A549 treated with CpdA at 1 μM for 4 hours (cell line): ENCODE measurements at places on chromosomes 11 and 22. TPM values are rescaled to one million over a fixed set of nuclear protein-coding genes. Genes with fewer than 3 reads are reported as not detected.

KCNC1 gene
- 0.05 to 0.10 TPM (median 0.06 TPM) in 5 replicates for total RNA-seq

GAL3ST3 gene
- not detected in 5 replicates for total RNA-seq

OR51B2 gene
- total RNA-seq = not detected in 5 replicates

TSSK2 gene
- total RNA-seq = not detected in 5 replicates

FAM89B gene
- 25.5 to 56.2 TPM (median 53.5 TPM) in 5 replicates for total RNA-seq

RFPL1 gene
- total RNA-seq = not detected in 5 replicates

SBF2 gene
- total RNA-seq = 11.3 to 18.5 TPM (median 14.8 TPM) in 5 replicates

MOGAT2 gene
- total RNA-seq = not detected in 5 replicates

PTS gene
- 29.3 to 33.8 TPM (median 30.9 TPM) in 5 replicates for total RNA-seq

MRGPRX3 gene
- 0.41 TPM in 1 of 5 replicates, not detected in the others for total RNA-seq

CCDC34 gene
- 29.2 to 35.2 TPM (median 33.7 TPM) in 5 replicates for total RNA-seq

PGA5 gene
- total RNA-seq = not detected in 5 replicates

SCO2 gene
- 1.9 to 6.1 TPM (median 4.8 TPM) in 5 replicates for total RNA-seq

APOA1 gene
- 0.23 to 0.96 TPM (median 0.33 TPM) in 4 of 5 replicates, not detected in the other for total RNA-seq

YPEL1 gene
- total RNA-seq = 0.09 to 0.67 TPM (median 0.22 TPM) in 5 replicates

KRTAP5-10 gene
- total RNA-seq = not detected in 5 replicates

TRIM48 gene
- not detected in 5 replicates for total RNA-seq

TRPT1 gene
- 18.6 to 27.7 TPM (median 26.4 TPM) in 5 replicates for total RNA-seq

APOL3 gene
- total RNA-seq = 0.05 to 0.14 TPM in 2 of 5 replicates, not detected in the others

MUC5AC gene
- 3.2 to 4.5 TPM (median 4.1 TPM) in 5 replicates for total RNA-seq

HEPACAM gene
- not detected in 5 replicates for total RNA-seq

GRK3 gene
- 3.1 to 4.5 TPM (median 3.8 TPM) in 5 replicates for total RNA-seq

VPREB1 gene
- not detected in 5 replicates for total RNA-seq

IGLL1 gene
- not detected in 5 replicates for total RNA-seq

MMP27 gene
- total RNA-seq = not detected in 5 replicates

CSNK1E gene
- total RNA-seq = 87.8 to 108 TPM (median 96.4 TPM) in 5 replicates

SLC6A5 gene
- total RNA-seq = not detected in 5 replicates

ASRGL1 gene
- total RNA-seq = 10.1 to 16.0 TPM (median 12.6 TPM) in 5 replicates

SGSM1 gene
- total RNA-seq = 0.17 to 0.68 TPM (median 0.38 TPM) in 5 replicates

FAM227A gene
- total RNA-seq = 0.50 to 1.2 TPM (median 0.89 TPM) in 5 replicates

TMEM86A gene
- total RNA-seq = 0.31 to 0.64 TPM (median 0.58 TPM) in 5 replicates

RCN1 gene
- total RNA-seq = 163 to 174 TPM (median 172 TPM) in 5 replicates

ZP1 gene
- total RNA-seq = 0.11 to 0.23 TPM (median 0.16 TPM) in 4 of 5 replicates, not detected in the other

ISX gene
- not detected in 5 replicates for total RNA-seq

KRTAP5-1 gene
- not detected in 5 replicates for total RNA-seq

BRMS1 gene
- 82.1 to 102 TPM (median 91.1 TPM) in 5 replicates for total RNA-seq
